ENCODE measurements at places on chromosomes 13 and 19.

DNA sequence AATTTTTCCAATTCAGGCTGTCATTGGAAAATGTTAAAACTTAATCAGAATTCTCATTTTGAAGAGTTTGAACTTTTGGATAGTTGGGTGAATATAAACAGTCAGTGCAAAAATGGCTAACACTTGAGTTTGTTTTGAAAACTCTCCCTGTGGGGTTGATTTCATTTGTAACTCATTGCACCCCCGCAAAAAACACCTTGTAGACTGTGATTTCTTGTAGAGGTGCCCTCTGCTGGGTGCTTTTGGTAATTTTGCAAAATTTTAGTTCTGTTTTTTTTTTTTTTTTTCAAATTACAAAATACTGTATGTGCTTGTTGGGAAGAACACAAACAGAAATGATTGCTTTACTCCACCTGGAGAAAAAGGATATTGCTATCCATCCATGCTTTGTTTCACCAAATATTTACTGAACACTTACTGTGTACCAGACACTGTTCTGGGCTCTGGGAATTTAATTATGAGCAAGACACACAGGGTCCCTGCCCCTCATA lies 28.2 kb upstream of the GPI start:
- DNase-seq = peak; percentile 55

DNA sequence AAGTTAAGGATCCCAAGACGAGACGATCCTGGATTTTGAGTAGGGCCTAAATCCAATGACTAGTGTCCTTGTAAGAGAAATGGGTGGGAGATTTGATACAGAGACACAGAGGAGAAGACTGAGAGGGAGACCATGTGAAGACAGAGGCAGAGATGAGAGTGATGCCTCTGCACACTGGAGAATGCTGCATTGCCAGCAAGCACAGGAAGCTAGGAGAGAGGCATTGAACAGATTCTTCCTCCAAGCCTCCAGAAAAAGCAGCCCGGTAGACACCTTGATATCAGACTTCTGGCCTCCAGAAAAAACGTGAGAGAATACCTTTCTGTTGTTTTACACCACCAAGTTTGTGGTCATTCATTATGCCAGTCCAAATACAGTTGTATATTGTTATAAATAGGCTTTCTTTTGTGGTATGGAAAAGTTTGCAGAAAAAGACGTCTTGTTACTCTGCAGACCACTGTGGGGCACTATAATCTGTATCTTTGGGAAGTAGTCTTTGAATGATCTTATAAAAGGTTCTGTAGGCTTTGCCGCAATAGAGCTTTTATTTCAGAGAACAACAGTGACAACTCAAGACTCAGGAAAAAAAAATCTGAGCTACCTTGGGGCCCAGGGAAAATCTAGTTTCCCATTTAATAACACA lies 17.9 kb upstream of the RFC3 start:
- peak; percentile 12 for DNase-seq

DNA sequence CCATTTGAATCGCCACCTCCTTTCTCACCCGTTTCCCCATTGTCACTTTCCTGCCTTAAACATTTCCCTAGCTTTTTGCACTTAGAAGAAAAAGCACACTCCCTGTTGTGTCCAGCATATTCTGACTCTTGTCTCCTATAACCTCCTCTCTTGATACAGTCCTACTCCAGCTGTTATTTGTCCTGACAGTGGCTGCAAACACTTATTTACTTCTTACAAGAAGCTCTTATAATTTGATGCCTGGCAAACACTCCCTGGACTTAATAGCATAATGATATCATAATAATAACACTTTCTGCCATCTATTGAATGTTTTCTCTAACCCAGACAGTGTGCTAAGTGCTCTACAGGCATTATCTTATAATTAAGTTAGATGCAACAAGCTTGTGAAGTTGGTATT lies 76.6 kb downstream of the DGKH start:
- no peak for DNase-seq

DNA sequence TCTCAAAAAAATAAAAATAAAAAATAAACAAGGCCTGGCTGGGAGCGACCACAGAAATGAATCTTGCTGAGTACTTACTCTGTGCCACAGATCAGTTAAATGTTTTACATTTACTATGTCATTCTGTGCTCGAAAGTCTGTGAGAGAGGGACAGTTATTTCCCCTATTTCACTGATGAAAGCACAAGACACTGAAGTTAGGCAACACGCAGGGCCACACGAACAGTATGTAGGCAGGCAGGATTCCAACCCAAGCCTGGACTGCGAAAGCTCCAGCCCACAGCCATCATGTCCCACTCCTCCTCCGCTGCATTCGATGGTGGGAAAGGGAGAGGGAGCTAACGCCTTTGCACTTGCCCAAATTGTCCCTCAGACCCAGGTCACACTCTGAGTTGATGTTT lies 34.2 kb downstream of the RUBCNL start:
- no peak for DNase-seq

DNA sequence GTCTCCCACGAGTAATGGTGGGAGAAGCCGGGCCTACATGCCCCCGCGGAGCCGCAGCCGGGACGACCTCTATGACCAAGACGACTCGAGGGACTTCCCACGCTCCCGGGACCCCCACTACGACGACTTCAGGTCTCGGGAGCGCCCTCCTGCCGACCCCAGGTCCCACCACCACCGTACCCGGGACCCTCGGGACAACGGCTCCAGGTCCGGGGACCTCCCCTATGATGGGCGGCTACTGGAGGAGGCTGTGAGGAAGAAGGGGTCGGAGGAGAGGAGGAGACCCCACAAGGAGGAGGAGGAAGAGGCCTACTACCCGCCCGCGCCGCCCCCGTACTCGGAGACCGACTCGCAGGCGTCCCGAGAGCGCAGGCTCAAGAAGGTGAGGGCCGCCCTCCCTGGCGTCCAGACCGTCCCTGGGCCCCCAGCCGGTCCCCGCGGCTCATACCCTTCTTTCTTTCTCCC lies 1.4 kb upstream of the USF2 start:
- DNase-seq = peak; percentile 17

DNA sequence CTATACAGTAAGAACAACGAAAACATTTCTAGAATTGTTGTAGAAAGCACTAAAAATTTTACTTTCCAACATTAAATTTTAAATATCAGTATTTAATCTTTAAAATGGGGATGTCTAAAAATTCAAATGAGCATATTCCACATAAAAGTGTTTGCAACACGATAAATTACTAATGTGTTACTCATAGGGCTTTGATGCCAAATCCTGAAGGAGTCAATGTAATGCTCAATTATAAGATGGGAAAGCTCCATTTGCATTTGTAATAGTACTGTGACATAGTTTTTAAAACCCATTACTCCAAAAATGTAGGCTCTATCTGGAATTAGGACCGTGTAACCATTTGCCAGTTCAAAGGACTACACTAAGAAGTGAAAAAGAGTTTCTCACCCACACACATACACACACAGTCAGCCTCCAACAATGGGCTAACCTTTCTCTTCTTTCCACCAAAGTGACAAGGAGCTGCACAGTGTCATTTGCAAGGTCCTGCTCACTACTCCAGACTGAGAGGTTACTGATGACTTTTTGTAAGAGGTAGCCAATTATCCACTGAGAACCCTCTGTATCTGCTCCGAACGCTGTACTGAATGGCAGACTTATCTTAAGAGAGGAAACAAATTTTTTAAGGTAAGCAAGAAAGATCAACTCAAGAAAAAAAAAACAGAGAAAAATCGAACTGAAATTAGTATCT lies 26.1 kb upstream of the EEF1AKMT1 start:
- DNase-seq = no peak

- peak; percentile 9 for DNase-seq
Observed at GRCh38 chr13:23628765-23629565, 58.8 kb downstream of the TNFRSF19 start.

GRCh38 chr19:35048911-35049411 lies 7.4 kb downstream of the HPN start:
- no peak for DNase-seq

DNA sequence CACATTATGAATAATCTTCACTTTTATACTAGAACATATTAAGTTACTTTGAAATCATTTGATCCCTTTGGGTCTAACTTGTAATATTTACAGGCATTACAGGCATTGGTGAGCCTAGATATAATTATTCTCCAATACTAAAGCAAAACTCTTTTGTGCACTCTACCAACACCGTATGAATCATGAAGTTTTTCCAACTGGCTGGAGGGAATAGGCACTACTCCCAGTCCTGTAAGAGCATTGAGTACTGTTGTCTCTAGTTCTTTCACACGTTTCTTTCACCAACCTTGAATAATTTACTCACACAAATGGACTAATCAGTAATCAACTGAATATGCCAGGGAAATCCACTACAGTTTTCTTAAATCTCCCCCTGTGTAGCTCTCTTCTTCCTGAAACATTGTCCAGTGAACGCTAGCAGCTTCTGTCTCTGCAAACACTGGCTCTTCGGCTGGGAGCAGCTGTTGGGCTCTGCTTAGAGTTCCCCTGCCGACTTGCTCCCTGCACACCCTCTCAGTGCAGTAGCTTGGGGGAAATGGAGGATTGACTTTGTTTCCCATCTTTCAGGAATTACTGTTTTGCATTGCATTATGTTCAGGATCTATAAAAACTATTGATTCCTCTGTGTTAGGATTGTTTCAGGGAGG lies 476.7 kb downstream of the RFC3 start:
- no peak for DNase-seq

- DNase-seq = no peak
Observed at GRCh38 chr19:543910-544608, at the start of gene GZMM. GZMM (plus strand) TSS chr19:544053; CDS start chr19:544072, 19 bp downstream.

DNA sequence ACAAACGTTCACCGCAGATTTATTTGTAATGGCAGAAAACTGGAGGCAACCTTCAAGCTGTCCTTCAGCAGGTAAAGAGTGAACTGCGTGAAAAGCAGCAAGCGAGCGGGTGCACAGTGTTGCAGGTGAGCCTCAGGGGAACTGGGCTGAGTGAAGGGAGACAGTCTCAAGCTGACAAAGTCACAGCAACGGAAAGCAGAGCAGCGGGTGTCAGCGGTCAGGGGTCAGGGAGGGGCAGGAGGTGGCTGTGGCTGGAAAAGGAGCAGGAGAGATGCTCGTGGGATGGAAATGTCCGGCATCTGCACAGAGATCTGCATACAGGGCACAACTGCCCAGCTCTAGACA lies 8.5 kb upstream of the RASA3 start:
- DNase-seq = peak; percentile 48

DNA sequence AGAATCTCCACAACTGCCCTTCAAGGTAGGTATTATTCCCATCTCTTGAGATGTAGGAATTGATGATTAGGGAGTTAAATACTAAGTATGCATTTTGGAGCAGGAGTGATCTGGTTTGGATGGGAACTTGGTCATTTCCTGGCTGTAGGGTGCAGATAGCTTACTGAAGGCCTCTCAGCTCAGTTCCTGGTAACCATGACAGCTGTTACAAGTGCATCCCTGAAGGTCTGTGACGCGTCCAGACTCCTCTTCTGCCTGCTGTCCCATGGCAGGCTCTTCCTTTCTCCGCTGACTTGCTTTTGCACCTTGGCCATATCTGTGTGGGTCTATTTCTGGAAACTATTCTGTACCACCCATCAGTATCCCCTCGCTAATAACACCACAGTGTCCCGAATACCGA lies 387.8 kb downstream of the ZNF536 start:
- DNase-seq = no peak

DNA sequence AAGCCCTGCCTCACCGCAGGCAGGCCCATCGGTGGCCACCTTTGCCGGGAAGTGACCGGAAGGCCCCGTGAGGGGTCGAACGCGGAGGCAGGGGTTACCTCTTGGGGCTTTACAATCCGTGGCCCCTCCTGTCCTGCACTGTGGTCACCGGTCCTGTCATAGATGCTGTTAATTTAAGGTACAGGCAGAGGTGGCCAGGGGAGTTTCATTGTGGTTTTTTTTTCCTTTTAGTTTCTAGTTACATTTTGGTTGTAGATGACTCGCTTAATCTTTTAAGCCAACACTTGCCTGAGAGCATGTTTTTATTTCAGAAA lies 13.1 kb downstream of the COMP start:
- no peak for DNase-seq

- DNase-seq = no peak
Observed at GRCh38 chr13:107421951-107422350, 793.4 kb downstream of the LIG4 start.
